ENCODE measurements at places on chromosomes 2 and 18.

GRCh38 chr2:239932881-239933735 is 92.0 kb downstream of the NDUFA10 start:
- DNase-seq: no peak

DNA sequence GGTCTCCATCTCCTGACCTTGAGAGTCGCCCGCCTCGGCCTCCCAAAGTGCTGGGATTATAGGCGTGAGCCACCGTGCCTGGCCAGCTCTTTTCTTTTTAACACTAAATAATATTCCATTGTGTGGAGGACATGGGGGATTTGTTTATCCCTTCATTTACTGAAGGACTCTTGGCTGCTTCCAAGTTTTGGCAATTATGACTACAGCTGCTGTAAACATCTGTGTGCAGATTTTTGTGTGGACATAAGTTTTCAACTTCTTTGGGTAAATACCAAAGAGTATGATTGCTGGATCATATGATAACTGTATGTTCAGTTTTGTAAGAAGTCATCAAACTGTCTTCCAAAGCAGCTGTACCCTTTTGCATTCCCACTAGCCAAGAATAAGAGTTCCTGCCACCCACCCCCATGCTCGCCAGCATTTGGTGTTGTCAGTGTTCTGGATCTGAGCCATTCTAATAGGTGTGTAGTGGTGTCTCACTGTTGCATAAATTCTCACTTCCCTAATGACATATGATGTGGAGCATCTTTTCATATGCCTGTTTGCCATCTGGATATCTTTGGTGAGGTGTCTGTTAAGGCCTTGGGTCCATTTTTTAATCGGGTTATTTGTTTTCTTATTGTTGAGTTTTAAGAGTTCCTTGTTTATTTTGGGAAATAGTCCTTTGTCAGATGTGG is 52.2 kb downstream of the TNFRSF11A start:
- no peak for DNase-seq

- no peak for DNase-seq
Observed at GRCh38 chr2:70532244-70532935, 21.2 kb downstream of the TGFA start.

DNA sequence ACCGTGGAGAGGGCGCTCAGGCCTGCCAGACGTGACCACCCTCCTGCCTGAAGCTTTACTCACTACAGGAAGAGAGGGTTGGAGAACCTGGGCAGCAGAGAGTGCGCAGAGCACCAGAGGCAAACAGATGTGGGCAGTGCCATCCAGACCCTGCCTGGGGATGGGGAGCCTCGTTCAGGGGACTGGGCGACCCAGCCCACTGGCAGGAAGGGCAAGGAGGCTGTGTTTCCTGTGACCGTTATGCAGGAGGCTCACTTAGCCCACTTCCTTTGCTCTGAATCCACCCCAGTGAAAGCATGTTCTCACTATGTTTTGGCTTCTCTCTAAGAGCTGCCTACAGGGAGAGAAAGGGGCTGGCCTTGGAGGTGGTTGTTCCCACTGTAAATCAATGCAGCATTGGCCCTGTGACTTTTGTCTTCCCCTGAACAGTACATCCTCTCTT is 23.0 kb upstream of the ACKR3 start:
- DNase-seq: no peak

DNA sequence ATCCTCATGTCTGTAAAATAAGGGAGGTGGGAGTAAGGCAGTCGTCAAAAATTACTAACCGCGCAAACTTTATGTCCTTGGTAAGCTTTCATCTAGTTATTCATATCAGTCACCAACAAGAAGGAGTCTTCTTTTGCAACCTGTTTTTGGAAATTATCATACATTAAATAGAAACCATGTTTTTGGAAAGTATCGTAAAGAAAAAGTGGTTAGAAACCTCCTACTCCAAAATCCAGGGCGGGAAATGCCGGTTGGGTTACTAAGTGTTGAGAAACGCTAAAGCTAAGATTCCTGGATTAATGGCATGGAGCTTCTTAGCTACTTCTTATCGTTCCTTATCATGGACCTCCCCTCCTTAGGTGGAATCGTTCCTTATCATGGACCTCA is 778 bp downstream of the BBS5 start:
- no peak for DNase-seq

DNA sequence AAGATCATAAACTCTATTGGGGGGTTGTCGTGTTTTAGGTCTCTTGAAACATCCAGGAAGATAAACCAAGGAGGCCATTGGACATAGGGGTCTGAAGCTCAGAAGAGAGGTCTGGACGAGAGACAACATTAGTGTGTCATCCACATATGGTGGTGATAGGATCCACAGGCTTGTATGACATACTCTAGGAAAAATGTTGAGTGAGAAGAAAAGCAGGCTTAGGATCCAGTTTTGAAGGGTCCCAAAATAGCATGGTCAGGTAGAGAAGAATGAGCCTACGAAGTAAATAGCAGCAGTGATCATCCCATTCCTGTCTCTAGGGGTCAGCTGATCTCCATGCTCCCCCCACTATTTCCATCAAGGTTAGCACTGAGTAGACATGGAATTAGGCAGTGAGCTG is 166.8 kb downstream of the ANKRD30B start:
- DNase-seq: no peak

GRCh38 chr2:200667413-200667812 is 81.6 kb downstream of the AOX1 start:
- no peak for DNase-seq

- DNase-seq: no peak
Observed at GRCh38 chr18:55096263-55096951, 137.1 kb upstream of the CCDC68 start.

- no peak for DNase-seq
Observed at GRCh38 chr2:30702694-30703093, 104.6 kb downstream of the CAPN13 start.

DNA sequence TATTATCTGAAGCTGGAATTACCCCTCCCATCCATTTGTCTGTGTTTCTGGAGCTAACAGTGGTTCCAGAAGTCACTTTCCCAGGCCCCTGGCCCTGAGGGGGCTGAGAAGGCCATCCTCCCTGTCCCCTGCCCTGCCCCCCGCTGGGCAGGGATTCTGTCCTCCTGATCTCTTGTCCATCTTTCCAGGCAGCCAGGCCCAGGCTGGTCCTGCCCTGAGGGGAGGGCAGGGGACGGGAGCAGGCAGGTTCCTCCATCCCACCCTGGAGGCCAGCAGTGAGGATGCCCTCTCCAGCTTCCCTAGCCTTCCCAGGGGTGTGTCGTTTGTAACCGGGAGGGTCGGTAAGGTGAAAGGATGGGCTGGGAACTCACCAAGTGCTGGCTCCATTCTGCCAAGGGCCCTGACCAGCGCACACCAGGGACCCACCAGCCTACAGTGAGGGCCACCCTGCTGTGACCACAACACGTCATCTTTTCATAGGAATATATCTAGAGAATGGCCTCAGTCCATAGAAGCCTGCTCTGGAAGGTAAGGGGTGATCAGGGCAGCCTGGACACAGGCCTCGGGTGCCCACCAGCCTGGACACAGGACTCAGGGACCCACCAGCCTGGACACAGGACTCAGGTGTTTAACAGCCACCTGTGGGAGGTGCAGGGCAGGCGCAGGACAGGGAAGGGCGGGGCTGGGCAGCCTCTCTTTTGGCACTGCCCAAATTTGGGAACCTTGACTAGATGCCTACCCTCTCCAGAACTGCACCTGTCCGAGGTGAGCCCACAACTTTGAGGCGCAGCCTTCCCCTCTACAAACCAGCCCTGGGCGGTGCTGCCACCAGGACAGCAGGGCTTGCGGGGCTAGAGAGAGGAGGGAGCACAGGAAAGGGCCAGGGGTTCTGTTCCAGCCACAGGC is 35.8 kb upstream of the GPC1 start:
- DNase-seq: no peak

GRCh38 chr2:44768438-44769236 is 172.9 kb upstream of the SIX3 start:
- DNase-seq: no peak

DNA sequence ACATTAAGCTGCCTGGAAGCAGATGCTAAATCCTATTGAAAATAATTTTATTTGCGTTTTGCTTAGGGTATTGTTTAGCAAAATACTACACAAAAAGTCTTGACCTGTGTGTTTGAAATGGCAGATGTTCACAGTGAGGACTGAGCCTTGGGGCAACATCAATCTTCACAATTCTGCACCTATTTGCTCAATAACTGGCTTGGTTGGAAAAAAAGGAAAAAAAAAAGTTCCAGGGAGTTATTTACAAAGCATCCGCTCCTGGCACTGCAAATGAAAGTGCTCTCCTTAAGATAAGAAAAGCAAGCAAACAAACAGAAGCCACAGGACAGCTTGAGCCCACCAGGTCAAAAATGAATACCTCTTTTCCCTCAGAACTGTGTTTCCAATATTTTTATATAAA is 77.7 kb downstream of the MAP2 start:
- no peak for DNase-seq

- DNase-seq: no peak
Observed at GRCh38 chr18:10522574-10522973, 3.3 kb upstream of the NAPG start.

- DNase-seq: no peak
Observed at GRCh38 chr18:12478269-12479047, 70.7 kb downstream of the PRELID3A start.

DNA sequence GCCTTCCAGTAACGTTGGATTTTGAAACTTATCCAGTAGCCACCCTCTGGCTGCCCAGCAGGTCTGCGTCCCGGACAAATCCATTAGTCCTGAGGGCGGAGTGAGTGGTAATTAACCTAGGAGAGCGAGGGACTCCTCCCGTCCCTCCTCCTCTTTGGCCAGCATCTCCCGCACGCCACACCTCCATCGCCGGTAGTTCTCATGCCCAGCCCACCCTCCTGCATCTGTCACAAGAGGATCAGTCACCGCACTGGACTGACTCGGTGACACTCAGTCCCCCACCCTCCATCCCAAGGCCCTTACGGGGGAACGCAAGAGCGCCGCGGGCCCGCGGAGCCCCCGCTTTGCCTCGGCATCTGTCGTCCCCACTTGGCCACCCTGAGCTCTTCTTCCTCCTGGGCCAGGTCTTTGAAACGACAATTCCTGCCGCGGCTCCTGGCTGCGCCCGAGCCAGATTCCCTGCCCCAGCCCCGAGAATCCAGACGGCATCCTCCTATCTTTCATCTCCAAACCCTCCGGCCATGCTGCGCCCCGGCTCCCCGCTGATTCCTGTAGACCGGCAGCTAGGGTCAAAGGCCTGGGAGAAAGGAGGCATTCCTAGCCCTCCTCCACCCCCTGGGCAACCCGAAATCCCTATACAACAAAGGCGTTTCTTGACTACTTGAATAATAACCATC is 77.5 kb downstream of the EIF2AK3 start:
- no peak for DNase-seq

DNA sequence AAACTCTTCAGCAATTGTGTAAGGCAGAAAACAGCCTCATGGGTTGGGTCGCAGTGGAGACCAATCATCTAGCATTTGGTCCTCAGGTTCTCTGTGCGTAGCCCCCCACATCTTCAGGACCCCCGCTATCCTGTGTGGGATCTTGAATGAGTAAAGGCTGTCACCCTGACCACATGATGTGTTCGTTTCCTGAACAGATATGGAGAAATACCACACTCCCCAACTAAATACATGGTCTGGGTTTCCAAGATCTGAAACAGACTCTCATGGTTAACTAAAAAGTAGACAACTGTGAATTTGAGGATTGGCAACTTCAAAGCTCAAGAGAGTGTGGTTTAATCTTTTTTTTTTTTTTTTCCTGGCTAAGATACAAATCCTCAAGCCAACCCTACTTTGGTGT is 23.2 kb downstream of the DOCK10 start:
- DNase-seq: no peak

DNA sequence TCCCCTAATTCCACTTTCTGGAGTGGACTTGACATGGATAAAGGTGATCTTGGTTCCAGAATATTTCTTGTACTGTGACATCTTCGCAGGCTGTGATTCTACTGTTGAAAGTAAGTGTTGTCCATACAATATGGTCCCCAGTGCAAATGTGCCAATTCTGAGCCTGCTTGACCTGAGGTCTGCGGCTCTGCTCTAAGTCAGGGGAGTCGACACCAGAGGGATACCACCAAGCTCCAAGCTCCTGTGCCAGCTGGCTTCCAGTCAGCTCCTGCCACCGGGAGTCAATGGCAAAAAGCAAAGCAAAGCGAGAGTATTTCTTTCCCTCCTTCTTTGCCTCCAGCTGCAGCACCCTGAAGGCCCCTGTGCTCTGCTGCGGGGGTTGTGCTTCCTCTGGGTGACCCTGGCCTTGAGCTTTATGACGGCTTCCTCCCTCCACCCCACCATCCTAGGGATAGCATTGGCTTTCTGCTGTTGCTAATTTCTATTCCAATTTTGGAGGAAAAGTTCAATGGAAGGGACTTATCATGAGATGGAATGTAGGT is 50.4 kb downstream of the SLC35F5 start:
- DNase-seq: no peak

- DNase-seq: no peak
Observed at GRCh38 chr2:17223211-17223610, 295.0 kb downstream of the RAD51AP2 start.

GRCh38 chr2:145829931-145830330 is 1310.0 kb upstream of the ZEB2 start:
- DNase-seq: no peak

DNA sequence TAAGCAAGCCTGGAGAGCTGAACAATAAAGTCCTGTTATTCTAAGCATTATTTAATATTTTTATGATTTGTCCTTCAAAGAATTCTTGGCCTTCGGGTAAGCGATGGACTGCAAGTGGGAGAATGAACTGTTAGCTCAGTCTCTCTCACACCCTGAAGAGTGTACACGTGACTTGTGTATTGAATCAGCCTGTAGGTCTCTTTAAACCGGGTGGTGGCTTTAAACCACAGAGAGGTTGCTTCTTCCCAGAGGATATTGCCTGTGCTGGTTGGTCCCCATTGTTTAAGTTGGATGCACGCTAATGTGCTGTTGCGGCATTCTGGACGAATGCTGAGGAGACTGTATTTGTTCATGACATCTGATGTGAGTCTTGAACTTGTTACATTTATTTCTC is 183.3 kb downstream of the LTBP1 start:
- no peak for DNase-seq

- DNase-seq: no peak
Observed at GRCh38 chr2:216078776-216079175, 2.8 kb downstream of the PECR start.

GRCh38 chr2:233839447-233839820 is 14.9 kb downstream of the HJURP start:
- no peak for DNase-seq

- DNase-seq: no peak
Observed at GRCh38 chr2:104538077-104538476, 315.8 kb upstream of the POU3F3 start.

GRCh38 chr2:47833516-47833968 is 50.6 kb downstream of the MSH6 start:
- no peak for DNase-seq

All from NK-92 treated with Interleukin-12 subunit alpha and Interleukin-12 subunit beta, amount 100 ng/mL, for 24 hours (cell line).